ENCODE measurements at places on chromosomes 11 and 22. TPM values are rescaled to one million over a fixed set of nuclear protein-coding genes. Genes with fewer than 3 reads are reported as not detected.

The MRGPRG gene
- total RNA-seq = not detected

The APOA4 gene
- not detected for total RNA-seq

The CD3D gene
- total RNA-seq = 3.9 TPM

The FGF4 gene
- total RNA-seq = not detected

The ZBTB16 gene
- 283 TPM for total RNA-seq

The PIH1D2 gene
- 1.4 TPM for total RNA-seq

The EXPH5 gene
- 1.8 TPM for total RNA-seq

The RASGRP2 gene
- 44.7 TPM for total RNA-seq

The NXPE4 gene
- not detected for total RNA-seq

The XKR3 gene
- total RNA-seq = not detected

The OR4A16 gene
- not detected for total RNA-seq

The HYOU1 gene
- total RNA-seq = 145 TPM

The ESAM gene
- total RNA-seq = 182 TPM

The VWCE gene
- 3.0 TPM for total RNA-seq

The GPR152 gene
- total RNA-seq = not detected

The ADAMTS15 gene
- 16.0 TPM for total RNA-seq

The CDC42EP2 gene
- total RNA-seq = 16.2 TPM

The VSIG2 gene
- 3.8 TPM for total RNA-seq

The PKP3 gene
- not detected for total RNA-seq

The OR52E8 gene
- not detected for total RNA-seq

The DGCR6 gene
- 0.88 TPM for total RNA-seq

The NAP1L4 gene
- total RNA-seq = 109 TPM

The MAP6 gene
- total RNA-seq = 8.8 TPM

The OR8D1 gene
- total RNA-seq = not detected

The ZNF195 gene
- total RNA-seq = 13.7 TPM

The CDC42BPG gene
- total RNA-seq = 1.2 TPM

The NXPE2 gene
- 0.19 TPM for total RNA-seq

The LDHAL6A gene
- not detected for total RNA-seq

The TOLLIP gene
- 52.1 TPM for total RNA-seq

The CSNK2A3 gene
- total RNA-seq = 3.9 TPM

The MAJIN gene
- not detected for total RNA-seq

The NRXN2 gene
- total RNA-seq = 35.9 TPM
